Caco-2 (cell line): ENCODE measurements at places on chromosomes 11 and 22. TPM values are rescaled to one million over a fixed set of nuclear protein-coding genes. Genes with fewer than 3 reads are reported as not detected.

DNA sequence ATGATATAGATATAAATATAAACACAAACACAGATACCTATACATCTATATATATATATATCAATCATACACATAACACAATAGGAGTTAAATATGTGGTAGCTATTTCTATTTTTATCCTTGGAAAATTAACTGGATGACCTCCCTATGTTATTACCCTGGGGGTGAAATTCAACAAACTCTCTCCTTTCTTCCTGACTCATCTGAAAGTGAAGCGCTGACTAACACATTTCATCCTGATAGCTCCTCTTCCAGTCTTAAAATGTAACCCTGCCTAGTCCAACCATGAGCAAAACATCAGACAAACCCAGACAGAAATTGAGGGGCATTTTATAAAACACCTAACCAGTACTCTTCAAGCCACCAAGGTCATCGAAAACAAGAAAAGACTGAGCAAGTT lies 220.6 kb upstream of the ISX start:
- H3K4me1 ChIP-seq, result no peaks in the 10 kb centered on the region
- no peak overlapping the region for H3K4me3 ChIP-seq
- no peaks in the 10 kb centered on the region for H3K36me3 ChIP-seq

GRCh38 chr22:38264322-38264843 lies 8.4 kb downstream of the TMEM184B start:
- no peak for DNase-seq
- H3K27ac ChIP-seq, result no peak overlapping the region
- no peaks in the 10 kb centered on the region; the same call in 1 of the 2 replicates for H3K4me1 ChIP-seq
- no peak overlapping the region for H3K4me3 ChIP-seq
- no peaks in the 10 kb centered on the region for H3K27me3 ChIP-seq

Gene TBX1
- total RNA-seq, result 4.2 and 5.3 TPM in 2 replicates

Gene OR52E2
- not detected in 2 replicates for total RNA-seq

Gene MPZL3
- 29.6 and 31.8 TPM in 2 replicates for total RNA-seq

Gene OR4C5
- not detected in 2 replicates for total RNA-seq
